ENCODE measurements at places on chromosomes 11 and 22. TPM values are rescaled to one million over a fixed set of nuclear protein-coding genes. Genes with fewer than 3 reads are reported as not detected.
A peak's percentile ranks its signal among the peaks of the same experiment; 100 is the strongest.

DNA sequence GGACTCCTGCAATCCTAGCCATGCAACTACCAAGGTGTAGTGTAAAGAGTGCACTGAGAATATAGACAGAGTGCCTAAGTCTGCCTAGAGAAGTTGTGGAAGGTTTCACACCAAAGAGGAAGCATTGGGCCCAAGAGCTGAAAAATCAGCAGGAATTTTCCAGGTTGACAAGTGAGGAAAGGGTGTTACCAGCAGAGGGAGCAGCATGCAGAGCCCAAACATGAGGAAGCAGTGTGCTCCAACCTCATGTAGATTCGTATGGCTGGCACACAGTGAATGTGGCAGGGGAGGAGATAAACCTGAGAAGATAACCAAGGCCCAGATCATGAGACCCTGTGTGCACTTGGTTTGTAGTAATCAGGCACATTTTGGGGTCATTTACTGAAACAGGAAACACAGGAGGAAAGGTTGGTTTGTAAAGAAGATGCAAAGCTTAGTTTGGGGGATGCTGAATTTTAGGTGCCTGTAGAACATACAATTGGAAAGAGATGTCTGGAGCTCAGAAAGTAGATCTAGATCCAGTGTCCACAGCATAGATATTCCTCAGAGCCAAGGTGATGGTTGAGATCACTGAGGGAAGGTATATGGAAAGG, 1.7 kb downstream of the HPX start:
- peak; percentile 83 for DNase-seq

- no peak for DNase-seq
Measured at GRCh38 chr11:64796047-64796756, 6.8 kb downstream of the MAP4K2 start.

DNA sequence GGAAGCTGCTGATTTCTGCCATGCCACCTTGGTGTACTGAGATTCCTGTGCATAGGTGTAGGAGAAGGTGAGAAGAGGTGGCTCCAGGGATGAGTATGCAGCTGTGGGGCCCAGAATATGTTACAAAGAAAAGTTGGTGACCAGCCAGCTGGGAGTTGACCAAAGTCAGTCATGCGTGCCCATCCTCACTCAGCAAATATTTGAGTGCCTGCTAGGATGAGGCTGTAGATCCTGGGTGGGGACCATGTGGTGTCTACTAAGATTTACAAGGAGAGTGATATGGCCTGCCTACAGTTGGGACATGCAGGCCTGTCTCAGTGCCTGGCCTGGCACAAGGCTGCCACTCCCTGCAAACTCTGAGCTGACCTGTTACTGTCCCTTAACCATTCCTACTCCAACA, 19.4 kb downstream of the RNF185 start:
- DNase-seq: no peak

- DNase-seq: no peak
Measured at GRCh38 chr11:124870430-124870829, 5.2 kb downstream of the ROBO3 start.

DNA sequence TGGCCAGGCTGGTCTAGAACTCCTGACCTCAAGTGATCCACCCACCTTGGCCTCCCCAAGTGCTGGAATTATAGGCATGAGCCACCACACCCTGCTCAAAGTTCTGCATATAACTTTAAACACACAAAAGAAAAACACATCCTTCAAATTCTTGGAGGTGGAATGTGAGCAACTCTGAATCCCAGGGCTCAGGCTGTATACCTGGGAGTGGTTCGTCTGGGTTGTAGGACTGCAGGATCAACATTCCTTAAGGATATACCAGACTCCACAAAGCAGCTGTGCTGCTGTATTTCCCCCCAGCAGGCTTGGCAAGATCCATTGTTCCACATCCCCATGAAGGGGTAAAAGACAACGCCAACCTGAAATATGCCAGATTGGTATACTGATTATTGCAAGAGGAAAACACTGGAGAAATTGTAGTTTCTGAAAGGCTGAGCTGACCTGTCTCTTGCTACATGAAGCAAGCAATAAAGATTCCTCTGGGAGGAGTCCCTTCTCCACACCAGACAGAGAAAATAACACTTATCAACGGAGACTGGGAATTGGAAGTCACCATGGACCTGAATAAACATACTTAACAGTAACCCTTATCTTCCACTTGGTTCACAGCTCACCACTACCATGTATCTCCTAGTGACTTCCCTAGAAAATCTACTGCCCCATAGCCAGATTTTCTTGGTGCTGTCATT, 12.2 kb upstream of the RPS3 start:
- DNase-seq: no peak

DNA sequence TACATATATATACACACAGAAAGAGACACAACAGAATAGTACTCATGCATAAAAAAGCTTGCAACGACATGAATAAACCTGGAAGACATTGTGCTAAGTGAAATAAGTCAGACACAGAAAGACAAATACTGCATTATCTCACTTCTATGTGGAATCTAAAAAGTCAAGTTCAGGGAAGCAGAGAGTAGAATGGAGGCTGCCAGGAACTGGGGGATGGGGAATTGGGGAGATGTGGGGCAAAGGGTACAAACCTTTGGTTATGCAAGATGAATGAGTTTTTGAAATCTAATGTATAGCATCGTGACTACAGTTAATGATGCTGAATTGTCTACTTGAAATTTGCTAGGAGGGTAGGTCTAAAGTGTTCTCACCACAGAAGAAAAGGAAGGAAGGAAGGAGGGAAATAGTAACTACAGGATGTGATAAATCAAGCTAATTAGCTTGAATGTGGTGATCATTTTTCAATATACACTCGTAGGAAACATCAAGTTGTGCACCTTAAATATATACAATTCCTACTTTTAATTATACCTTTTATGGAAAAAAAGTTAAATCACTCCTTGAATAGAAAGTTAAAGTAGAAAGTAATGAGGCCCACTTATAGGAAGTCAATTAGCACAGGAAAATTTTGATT, 33.8 kb downstream of the MMP13 start:
- no peak for DNase-seq

CDC45 gene
- total RNA-seq: 71.3 TPM

CARD18 gene
- total RNA-seq: not detected

OR52N4 gene
- not detected for total RNA-seq
